Osteocyte (in vitro differentiated cells): ENCODE measurements at places on chromosomes 3 and 15.

DNA sequence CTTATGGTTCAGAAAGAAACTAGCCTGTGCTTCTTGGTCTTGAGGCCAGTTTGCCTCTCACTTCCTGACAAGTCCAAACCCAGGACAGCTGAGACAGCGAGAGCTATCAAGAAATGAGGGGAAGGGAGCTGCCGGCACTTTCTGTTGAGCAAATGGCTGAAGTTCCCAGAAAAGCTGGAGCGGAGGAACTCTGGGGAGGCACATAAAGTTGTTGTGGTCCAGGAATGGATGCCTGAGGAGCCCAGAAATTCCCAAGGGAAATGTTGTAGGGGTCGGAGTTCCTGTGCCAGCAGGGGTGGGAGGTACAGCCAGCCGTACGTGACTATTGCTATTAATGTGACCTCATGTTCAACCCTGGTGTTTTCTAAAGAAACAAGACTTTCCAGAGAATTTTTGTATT, 98.8 kb upstream of the TNFAIP8L3 start:
- DNase-seq = no peak

DNA sequence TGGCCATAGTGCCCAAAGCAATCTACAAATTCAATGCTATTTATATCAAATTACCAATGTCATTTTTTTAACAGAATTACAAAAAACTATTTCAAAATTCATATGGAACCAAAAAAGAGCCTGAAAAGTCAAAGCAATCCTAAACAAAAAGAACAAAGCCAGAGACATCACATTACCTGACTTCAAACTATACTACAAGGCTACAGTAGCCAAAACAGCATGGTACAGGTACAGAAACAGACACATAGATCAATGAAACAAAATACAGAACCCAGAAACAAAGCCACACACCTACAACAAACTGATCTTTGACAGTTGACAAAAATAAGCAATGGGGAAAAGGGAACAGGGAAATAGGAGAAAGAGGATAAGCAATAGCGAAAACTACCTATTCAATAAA, 26.6 kb upstream of the THSD4 start:
- DNase-seq = no peak

- no peak for DNase-seq
These were observed 34.9 kb upstream of the MAGI1 start for GRCh38 chr3:66073464-66074141.

- DNase-seq = no peak
These were observed 72.6 kb upstream of the ALDH1A3 start for GRCh38 chr15:100807028-100807427.

- DNase-seq = no peak
These were observed 344.4 kb upstream of the C2CD4B start for GRCh38 chr15:62509395-62509958.

DNA sequence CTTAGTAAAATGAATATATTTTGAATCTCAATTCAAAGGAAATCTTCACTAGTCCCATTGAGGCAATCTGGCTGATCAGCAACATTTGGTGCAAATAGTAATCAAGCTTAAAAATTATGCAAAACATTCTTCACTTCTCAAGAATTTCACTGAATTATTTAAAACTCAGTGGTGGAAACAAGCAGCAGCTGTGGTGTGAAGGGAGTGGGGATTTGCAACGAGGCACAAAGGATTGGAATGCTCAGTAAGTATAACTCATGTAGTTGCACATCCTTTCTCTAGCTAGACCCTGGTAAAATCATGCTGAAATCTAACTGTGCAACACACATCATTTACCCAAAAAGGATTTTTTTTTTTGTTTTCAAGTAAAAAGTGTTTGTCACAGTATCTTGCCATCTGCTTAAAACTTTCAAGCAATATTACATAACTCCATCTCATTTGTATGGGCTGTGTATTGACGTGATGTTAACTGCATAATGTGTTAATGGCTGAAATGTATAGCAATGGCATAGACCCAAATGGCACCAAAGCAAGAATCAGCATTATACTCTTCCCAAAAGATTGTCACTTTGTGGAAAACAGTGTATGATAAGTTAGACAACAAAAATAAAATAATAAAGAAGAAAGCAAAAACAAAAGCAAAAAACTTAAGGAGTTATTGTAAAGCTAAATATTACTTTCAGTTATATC, 816.6 kb downstream of the EPHA3 start:
- no peak for DNase-seq

DNA sequence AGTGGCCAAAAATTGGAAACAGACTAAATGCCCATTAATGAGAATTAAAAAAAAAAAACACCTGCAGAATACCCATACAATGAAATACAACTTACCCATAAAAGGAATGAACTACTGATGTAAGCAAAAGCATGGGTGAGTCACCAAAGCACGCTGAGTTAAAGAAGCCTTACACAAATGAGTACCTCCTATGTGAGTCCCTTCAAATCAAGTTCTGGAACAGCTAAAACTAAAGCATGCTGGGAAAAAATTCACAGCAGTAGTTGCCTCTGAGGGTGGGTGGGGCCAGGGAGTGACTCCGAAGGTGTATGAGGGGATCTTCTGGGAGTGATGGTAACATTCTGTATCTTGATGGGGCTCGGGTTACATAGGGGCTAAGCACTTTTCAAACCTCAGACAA, 11.4 kb downstream of the MYO5C start:
- DNase-seq = no peak

DNA sequence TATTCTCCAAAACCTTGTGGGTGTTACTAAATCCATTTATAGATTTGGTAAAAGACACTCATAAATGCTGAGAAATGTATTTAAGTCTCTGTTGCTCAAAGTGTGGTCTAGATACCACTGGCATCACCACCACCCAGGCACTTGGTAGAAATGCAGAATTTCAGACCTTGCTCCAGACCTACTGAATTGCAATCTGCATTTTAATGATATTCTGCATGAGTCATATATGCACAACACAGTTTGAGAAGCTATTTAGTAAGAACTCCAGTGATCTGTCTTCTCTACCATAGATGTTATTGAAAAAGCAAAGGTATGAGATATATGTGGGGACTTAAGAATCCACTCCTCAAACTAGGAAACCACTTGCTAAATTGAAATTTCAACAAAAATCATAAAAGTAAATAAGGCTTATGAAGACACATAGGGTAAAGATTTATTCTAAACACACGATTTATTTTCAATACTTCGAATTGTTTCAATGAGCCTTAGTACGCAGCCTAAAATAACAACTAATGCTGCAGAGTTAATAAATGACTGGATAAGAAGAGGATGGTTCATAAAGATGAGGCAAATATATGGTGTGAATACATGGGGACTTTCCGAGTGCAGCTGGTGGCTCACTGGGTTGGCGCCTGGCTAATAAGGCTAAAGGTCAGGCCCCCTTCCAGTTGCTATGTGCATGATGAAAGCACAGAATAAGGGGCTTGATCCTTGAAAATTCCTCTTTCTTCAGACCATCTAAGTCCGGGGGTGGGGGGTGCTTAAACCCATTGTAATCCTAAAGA, 813.3 kb downstream of the NR2F2 start:
- no peak for DNase-seq

GRCh38 chr3:98553753-98554152, 22.0 kb downstream of the GPR15 start:
- DNase-seq = no peak

DNA sequence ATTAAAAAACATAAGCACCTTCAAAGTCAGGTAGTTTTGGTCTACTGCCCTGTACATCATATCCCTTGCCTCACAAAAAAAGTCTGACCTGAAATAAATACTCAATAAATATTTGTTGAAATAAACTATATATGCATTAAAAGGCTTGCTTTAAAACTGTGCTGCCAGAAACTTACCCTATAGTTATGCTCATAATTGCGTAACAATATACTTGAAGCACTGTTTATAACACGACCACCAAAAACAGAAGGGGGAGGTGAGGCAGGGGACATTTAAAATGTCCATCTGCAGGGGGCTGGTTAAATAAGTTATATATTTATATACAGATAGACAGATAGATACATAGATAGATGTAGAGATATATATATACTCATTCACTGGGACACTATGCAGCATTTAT, 549.5 kb downstream of the MAGI1 start:
- no peak for DNase-seq

DNA sequence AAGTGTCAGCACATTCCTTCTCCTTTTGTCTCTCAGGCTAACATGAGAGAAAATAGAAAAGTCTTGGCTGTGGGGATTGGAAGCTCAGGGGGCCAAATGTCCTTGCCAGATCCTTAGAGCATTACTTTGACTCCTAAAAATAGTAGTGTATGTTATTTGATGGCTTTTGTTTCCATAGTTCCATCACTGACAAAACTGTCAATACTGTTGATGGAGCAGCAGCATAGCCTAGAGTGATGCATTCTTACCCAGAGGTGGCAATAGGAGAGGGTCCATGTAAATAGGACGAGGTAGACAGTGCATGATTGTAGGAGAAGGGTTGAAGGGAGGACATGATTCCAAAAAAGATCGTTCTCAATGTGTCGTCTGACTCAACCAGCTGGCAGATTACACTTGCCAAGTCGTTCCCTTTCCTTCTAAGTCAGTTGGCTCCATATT, 282.7 kb upstream of the TPRG1 start:
- DNase-seq = no peak

DNA sequence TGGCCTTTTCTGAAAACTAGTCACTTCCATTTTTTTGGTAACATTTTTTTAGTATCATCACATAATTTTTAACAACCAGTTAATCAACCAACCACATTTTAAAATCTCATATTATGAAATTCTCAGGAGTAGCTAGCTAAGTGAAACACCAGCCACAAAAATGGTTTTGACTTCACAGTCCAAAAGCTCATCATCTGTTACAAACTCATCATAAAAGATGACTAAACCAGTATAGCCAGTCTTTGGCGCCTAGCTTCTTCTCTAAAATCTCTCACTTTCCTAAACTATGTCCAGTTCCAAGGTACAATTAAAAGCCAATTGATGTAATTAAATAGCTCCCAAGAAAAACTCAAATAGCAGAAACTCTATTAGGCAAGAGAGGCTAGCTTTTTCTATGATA, 88.2 kb upstream of the ZNF385D start:
- DNase-seq = no peak

DNA sequence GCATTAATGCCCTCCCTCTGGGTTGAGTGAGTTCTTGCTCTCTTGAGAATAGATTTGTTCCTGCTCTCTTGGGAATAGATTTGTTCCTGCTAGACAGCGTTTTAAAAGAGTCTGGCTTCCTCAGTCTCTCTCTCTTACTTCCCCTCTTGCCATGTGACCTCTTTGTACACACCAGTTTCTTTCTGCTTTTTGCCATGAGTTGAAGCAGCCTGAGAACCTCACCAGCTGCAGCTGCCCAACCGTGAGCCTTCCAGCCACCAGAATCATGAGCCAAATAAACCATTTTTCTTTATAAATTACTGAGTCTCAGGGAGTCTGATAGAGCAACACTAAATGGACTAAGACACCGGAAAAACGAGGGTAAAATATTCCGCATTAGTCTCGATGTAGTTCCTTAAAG, 253.6 kb downstream of the CNTN6 start:
- DNase-seq = no peak

DNA sequence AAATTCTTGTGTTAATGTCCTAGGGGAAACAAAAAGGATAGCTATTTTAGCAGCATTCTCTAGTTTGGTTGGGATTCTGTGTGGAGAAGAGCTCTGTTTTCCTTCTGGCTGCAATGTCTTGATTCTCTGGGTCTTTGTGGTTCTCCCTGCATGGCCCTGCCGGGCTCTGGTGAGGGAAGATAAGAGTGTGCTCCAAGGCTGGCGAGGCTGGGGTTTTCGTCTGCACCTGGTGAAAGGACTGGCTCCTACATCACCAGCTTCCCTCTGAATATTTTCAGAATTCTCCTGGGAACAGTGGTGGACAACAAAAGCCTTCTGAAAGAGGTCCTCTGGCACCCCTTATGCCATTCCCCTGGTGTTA, 38.1 kb upstream of the SFMBT1 start:
- no peak for DNase-seq

DNA sequence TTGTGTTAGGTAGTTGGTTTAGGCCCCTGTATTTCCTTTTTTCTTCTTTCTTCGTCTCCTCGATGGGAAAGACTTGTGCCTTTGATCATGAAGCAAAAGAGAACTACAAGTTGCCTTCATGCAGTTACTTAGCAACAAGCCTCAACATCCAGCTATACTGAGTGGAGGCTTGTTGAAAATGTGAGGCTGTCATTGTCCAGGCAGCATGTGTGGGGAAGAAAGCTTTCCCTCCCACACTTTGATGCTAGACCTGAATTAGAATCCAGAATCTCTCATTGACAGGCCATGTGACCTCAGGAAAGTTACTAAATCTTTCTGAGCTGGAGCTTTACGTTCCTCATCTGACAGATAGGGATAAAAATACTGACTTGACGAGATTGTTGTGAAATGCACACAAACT, 23.7 kb downstream of the IFT122 start:
- no peak for DNase-seq

- no peak for DNase-seq
These were observed 13.8 kb downstream of the EXOSC7 start for GRCh38 chr3:44989636-44990373.

DNA sequence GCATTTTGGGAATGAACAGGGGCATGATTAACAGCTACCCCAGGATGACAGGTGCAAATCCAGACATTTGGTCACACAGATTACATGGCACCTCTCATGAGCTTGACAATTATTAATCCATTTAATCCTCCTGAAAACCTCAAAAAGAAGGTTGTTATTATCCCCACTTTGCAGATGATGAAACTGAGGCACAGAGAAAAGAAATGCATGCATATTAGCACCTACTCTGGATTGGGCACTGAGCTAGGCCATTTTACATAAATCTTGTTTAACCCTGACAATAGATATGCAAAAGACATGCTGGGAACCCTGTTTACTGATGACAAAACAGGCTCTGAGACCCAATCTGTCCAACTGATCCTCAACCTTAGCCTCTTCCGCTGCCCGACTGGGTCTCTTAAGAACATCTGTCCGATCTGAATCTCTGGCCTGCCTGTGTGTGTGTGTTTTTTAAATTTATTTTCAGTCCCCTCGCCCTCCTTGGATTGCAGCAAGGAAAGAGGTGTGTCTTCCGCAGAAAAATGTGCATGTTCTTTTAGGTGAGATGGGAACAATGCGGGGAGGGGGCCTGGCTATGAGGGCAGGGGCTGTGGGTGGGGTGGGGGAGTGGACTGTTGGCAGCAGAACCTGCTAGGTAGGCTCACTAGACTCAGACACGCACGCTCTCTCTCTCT, 162.5 kb downstream of the WNT7A start:
- DNase-seq = no peak

DNA sequence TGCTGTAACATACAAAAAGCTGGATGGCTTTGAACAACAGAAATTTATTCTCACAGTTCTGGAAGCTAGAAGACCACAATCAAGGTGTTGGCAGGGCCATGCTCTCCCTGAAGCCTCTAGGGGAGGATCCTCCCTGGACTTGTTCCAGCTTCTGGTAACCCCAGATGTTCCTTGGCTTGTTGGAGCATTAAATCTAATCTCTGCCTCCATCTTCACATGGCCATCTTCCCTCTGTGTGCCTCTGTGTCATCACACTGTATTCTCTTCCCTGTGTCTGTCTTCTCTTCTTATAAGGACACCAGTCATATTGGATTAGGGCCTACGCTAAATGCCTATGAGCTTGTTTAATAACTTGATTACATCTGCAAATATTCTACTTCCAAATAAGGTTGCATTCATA, 109.5 kb downstream of the STAG1 start:
- DNase-seq = no peak
